CD4-positive, alpha-beta T cell treated with Interleukin-17A for 1 hour (primary cell): ENCODE measurements at places on chromosomes 13 and 19.

- no peak for DNase-seq
Measured at GRCh38 chr19:6070207-6070681, 40.1 kb downstream of the RFX2 start.

DNA sequence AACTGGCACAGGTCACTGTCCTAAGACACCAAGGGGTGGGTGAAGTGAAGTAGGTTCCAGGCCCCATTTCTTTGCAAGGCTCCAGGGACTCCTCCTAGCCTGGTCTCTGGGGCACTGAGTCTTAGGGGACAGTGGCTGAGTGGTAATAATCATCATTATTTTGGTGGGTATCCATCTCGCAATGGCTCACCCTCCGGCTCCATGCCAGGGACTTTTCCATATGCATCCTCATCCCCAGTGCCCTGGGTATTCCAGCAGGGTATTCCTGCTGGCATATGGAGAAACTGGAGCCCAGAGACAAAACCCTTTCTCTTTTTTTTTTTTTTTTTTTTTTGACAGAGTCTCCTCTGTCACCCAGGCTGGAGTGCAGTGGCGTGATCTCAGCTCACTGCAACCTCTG, 2.5 kb downstream of the PDE4A start:
- DNase-seq = no peak

DNA sequence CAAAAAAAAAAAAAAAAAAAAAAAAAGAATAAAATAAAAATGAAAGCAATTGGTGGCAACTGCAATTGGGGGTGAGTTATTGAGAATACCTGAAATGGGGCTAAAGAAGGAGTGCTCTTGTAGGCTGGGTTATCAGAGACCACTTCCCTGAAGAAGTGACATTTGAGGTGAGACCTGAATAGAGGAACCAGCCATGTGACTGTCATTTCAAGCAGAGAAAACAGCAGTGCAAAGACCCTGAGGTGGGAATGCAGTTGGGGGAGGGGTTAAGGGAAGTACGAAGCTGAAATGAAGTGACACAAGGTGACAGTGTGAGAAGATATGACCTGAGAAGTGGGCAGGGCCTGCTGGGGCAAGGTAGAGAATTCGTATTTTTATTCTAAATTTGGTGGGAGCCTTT, 4.3 kb upstream of the PALM3 start:
- DNase-seq = no peak

GRCh38 chr13:103184413-103184812, 118.2 kb upstream of the SLC10A2 start:
- DNase-seq = no peak

DNA sequence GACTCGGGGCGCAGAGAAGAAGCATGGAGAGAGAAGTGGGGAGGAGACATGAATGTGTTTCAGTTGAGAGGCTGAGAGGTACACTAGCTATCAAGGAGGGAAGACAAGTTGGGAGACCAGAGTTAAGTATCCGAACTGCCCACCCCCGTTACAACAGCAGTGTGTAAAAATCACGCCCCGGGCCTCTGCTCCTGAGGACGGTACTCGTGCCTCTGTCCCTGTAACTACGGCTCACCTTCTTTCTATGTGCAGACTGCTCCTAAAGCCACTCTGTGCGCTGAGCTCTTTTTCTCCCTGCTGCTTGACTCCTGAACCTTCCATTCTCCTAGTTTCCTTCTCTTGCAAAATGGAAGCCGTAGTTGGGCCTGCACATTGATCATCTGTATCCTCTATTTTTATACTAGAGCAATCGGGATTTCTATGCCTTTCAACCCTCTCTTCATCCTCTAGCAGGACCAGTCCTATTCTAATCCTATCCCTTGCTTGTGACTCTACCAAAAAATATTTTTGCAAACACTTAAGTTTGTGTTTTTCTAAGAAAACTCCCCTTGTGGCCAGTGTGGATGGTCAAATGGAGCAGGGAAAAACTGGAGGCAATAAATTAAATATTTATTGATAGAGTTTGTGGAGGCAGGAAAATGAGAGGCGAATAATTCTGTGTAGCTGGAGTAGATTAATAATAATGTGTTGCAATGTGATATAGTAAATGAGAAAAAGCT, 569 bp downstream of the POLR1D start:
- DNase-seq = no peak

- no peak for DNase-seq
Measured at GRCh38 chr19:3980353-3981251, 4.7 kb downstream of the EEF2 start.

DNA sequence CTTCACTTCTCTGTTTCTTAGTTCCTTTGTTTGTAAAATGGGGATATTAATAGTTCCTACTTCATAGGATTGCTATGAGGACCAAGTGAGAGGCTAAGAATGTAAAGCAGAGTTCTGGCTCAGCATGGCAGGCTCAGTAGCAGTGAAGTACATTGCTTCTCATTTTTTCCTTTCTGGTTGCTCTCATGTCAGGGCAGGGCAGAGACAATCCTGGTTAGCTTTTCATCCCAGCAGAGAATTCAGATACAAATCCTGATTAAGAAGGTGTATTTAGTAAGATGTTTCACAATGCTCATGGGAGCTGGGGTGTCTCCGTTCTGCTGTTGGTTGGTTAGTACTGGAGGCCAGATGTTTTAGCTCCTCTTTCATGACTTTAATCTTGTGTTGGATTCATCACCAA, 42.9 kb downstream of the WASF3 start:
- no peak for DNase-seq

GRCh38 chr13:109989155-109989554, 202.8 kb upstream of the IRS2 start:
- DNase-seq = no peak

DNA sequence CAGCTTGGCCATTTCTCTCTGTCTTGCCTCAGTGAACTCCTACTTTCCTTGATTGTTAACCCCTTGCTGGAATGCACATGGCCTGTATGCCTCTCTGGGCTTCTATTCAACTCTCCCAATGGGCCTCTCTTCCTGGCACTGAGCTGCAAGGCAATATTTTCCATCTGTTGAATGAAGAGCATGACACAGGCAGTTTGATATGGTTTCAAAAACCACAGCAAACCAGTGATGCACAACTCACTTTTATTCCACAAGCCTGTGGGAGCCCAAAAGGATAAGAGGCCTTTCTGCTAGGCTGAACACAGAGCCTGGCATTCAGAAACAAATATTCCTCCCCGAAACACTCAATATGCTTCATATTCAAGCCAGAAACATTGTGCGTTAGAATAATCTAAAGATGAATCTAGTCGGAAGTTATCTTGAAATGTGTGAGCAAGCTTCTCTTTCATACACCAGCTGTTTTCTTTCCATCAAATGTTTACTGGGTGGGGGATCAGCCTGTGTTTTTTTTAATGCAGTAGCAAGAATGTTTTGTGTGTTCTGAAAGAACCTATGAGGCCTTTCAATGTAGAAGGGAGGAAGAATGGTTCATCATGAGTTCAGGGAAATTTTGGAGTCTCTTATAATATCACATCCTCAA, 443.1 kb upstream of the SPRY2 start:
- no peak for DNase-seq

- no peak for DNase-seq
Measured at GRCh38 chr13:97142452-97142851, 79.7 kb upstream of the MBNL2 start.

GRCh38 chr19:56120371-56121179, 520 bp downstream of the ZNF787 start:
- DNase-seq = peak; percentile 85

DNA sequence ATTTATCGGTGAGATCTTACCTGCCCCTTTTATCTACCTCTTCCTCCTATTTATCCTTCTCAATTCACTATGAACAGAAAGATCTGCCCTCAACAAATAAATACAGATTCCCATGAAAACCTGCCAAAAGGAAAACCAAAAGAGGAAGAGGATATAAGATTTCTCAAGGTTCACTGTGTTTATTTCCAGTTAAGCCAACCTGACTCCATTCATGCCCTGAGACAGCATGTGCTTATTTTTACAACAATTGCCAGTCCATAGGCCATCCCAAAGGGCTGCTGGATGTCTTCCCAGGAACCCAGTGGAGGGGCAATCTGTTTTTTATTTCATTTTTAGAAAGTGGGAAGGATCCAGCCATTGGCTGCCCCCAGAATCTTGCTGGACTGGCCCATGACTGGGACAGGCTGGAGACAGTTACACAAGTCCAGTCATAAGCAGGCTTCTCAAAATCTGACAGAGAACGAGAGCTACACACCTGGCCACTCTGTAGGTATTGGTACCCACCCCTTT, 209.1 kb downstream of the IRS2 start:
- DNase-seq = no peak

- DNase-seq = no peak
Measured at GRCh38 chr19:18059297-18059696, 27.4 kb downstream of the IL12RB1 start.

DNA sequence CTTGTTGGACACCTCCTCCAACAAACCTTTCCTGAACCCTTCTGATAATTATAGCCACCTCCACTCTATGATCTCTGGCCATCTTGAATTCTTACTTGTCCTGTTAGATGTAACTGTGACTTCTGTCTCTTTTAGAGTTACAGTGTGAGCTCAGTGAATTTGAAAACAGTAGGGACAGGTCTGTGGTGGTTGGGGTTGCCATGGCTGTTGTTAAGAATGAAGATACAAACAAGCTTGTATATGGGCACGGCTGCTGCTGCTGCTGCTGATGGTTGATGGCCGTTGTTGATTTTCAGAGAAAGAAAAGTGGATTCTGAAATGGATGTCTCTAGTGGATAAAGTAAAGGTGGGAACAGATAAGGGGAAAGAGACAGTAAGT, 101.5 kb downstream of the STARD13 start:
- DNase-seq = no peak

DNA sequence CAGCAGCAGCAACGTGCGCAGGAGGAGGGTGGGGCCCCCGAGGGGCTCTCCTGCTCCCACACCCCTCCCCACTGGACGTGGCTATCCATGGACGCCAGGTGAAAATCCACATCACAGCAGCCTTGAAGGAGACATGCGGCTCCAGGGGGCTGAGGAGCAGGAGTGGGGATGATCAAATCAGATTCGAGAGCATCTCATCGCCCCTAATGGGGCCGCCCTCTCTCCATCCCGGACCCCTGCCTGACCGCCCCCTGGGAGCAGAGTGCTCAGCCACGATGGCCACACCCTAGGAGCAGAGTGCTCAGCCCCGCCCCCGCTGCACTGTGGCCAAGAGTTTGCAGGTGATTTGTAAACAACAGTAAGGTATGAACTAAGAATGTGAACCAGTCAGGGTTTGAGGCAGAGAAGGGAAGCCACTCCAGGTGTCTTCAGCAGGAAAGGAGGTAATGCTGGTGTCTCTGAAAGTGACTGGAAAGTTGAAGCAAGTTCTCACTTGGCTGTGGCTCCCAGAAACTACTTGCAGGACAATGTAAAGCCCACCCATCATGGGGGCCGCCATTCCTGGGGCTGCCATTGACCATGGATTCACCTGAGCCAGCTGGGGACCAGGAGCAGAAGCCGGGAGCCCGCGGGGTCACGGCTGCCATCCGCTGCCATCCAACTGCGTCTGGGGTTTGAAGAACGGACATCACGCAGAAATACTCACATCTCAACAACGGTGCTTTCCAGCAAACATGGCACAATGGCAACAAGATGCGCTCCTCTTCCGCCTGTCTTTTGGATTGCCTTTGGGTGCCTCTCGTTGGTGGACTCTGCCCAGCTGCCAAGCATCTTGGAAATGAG, 71.8 kb downstream of the SPACA7 start:
- no peak for DNase-seq

- DNase-seq = no peak
Measured at GRCh38 chr13:39729156-39729555, 73.7 kb downstream of the COG6 start.

DNA sequence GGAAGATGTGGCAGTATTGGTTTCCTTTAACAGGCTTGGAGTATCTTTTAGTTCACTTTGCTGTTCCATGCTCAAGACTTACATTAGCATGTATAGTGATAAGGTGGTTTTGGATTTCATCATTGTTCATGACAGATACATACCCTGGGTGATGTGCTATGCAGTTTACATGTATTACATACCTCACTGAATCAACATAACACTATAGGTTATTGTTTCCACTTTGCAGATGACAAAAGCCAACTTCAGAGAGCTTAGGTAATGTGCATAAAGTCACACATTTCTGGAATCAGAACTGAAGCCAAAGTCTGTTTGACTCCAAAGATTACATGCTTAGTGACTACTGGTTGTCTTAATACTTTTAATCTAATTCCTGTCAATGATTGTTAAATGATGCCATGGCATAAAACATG, 7.1 kb downstream of the COMMD6 start:
- DNase-seq = no peak

- no peak for DNase-seq
Measured at GRCh38 chr13:98214707-98215106, 37.6 kb upstream of the RNF113B start.

DNA sequence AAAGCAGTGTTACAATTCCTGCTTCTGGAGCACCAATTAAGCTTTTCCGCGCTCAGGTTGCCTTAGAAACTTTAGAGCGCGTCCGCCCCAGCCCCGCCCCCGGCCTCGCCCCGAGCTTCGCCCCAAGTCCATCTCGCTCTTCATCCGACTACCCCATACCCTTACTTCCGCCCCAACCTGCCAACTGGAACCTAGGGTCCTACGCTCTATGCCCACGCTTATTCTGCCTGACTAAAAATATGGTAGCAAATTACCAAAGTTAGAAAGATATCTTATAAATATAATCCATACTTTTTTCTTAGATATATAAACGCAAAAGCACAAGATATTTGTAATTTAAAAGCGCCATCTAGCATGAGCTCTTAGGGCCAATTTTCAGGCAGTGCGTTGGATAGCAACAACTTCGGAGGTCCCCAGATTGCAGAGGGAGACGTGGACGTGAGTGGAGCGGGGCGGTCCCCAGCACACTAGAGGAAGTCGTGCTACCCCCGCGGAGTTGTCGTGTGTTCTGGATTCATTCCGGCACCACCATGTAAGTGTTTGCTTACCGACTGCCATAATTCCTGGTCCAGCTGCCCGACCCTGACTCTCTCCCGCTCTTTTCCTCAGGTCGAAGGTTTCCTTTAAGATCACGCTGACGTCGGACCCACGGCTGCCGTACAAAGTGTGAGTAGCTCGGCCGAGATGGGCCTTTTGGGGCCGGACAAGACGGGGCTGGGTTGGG, at the start of gene UFM1:
TSS of gene UFM1 (plus strand) at position 462 of the 724 bp plus-strand sequence. CDS start at position 531, 69 bp downstream.
- peak; percentile 93 for DNase-seq

GRCh38 chr13:99811067-99811700, 160.4 kb downstream of the ZIC5 start:
- DNase-seq = no peak

- DNase-seq = no peak
Measured at GRCh38 chr13:23470790-23471614, 37.5 kb upstream of the SACS start.

GRCh38 chr19:53517114-53517741, 20.7 kb upstream of the ZNF331 start:
- DNase-seq = no peak

DNA sequence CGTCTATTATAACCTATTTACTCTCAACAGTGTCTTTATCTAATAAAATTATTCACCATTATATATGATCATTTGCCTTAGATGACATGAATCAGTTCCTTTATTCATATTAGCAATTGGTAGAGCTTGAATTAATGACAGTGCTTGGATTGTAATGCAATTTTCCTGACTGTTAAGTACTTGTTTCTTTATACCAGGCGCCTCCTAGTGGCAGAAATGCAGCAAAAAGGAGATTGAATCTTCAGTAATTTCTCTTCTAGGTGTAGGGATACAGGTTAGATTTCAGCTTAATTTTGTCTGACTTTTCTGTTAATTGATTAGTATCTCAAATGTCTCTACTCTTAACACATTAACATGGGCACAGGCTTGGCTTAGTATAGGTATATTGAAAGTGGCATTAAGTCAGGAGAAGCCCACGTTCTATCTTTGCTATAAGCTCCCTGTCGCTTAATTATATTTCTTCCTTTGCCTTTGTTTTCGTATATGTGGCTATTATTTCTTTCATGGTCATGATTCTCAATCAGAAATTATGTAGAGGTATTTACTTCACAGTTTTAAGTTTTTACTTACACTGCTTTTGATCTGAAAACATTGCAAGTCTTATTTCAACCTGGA, 9.1 kb upstream of the LHFPL6 start:
- DNase-seq = peak; percentile 65
